Regular cardiac myocyte (primary cell): ENCODE measurements at places on chromosomes 3 and 15. TPM values are rescaled to one million over a fixed set of nuclear protein-coding genes. Genes with fewer than 3 reads are reported as not detected.

Gene PLSCR2
- not detected in 2 replicates for total RNA-seq

Gene CLDN18
- not detected in 2 replicates for total RNA-seq

Gene ALDH1A2
- total RNA-seq: 4.5 and 8.8 TPM in 2 replicates

Gene SLC15A2
- total RNA-seq: 0.19 and 0.28 TPM in 2 replicates

Gene FETUB
- total RNA-seq: not detected in 2 replicates

Gene USP13
- 6.8 and 17.4 TPM in 2 replicates for total RNA-seq

Gene HEG1
- total RNA-seq: 67.9 and 146 TPM in 2 replicates

Gene LSAMP
- under 0.01 and 0.28 TPM in 2 replicates for total RNA-seq

Gene CPEB1
- 5.2 and 13.8 TPM in 2 replicates for total RNA-seq

Gene C2CD4B
- total RNA-seq: 0.19 and 0.28 TPM in 2 replicates

Gene GPR149
- total RNA-seq: not detected in 2 replicates

Gene HGD
- 1.7 and 2.5 TPM in 2 replicates for total RNA-seq

Gene SCAP
- 54.4 and 55.8 TPM in 2 replicates for total RNA-seq

Gene WDR93
- under 0.01 TPM in 1 of 2 replicates, not detected in the other for total RNA-seq
